Metanephros (tissue), 2 donors: ENCODE measurements at places on chromosomes 1 and 21. TPM values are rescaled to one million over a fixed set of nuclear protein-coding genes. Genes with fewer than 3 reads are reported as not detected.

Gene CFAP74
- total RNA-seq, result 0.23 TPM

Gene DPT
- 11.4 TPM for total RNA-seq

Gene ESPN
- 9.3 TPM for total RNA-seq

Gene HMCN1
- total RNA-seq, result 45.3 TPM

Gene LAD1
- 17.6 TPM for total RNA-seq

Gene TNNT2
- total RNA-seq, result 7.4 TPM

Gene SHE
- 14.1 TPM for total RNA-seq
